ENCODE measurements at places on chromosomes 6 and 20.

- DNase-seq: no peak
These were observed 77.8 kb upstream of the FABP7 start for GRCh38 chr6:122701666-122702065.

- no peak for DNase-seq
These were observed 3.6 kb downstream of the BTBD3 start for GRCh38 chr20:11921321-11921720.

GRCh38 chr6:132937466-132937906 lies 123.1 kb downstream of the RPS12 start:
- peak; percentile 64 for DNase-seq

GRCh38 chr20:56795492-56795891 lies 166.4 kb downstream of the TFAP2C start:
- no peak for DNase-seq

- DNase-seq: no peak
These were observed 427.2 kb upstream of the AGPAT4 start for GRCh38 chr6:161701056-161701455.

DNA sequence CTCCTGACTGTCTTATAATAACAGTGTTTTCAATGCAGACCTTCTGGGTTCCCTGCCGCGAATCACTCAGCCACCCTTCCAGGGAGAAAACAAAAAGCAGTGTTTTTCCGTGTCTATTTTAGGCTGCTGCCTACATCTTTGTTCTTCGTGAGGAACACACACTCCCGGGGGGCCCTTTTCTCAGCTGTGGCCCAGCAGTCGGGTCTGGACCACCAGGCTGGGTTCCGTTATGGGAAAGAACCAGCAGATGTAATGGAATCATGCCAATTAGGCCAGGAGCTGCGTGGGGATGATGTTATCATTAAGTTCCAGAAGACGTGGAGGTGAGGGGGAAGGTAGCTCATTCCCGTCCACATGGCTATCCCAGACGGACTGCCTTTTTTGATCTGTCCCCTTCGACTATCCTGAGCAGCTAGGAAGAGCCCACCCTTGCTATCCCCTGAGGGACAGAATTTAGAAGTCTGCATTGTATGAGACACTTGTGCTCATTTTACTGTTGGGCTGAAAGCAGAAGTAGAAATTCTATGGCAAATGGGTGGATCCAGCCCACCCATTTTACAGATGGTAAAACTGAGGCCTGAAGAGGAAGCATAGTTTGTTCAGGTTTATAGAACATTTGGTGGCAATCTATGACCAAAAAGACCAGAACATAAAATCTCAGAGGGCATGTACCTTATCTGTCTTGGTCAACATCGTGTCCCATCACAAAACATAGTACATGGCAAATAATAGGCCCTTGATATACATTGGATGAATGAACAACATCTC lies 54.5 kb downstream of the KCNB1 start:
- no peak for DNase-seq

GRCh38 chr20:16314320-16314719 lies 258.9 kb downstream of the KIF16B start:
- no peak for DNase-seq

DNA sequence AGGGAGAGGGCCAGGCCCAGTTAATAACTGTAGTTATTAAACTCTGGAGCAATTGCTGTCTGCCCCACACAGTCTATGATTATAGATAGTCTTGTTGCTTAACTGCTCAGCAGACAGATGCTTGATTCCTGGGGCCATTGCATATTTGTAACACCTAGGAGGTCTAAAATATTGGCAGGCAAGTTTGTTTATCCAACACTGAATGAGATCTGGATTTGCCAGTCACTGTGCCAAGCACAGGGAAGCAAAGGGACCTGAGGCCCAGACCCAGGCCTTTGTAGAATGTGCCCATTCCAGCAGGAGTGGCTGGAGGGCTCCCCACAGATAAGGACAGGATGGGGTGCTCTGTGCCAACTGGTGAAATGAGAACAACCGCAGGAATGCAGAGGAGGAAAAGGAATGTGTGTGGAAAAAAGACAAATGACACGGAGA lies 17.6 kb upstream of the ENTPD6 start:
- no peak for DNase-seq

GRCh38 chr20:40639132-40639531 lies 49.9 kb downstream of the MAFB start:
- no peak for DNase-seq

DNA sequence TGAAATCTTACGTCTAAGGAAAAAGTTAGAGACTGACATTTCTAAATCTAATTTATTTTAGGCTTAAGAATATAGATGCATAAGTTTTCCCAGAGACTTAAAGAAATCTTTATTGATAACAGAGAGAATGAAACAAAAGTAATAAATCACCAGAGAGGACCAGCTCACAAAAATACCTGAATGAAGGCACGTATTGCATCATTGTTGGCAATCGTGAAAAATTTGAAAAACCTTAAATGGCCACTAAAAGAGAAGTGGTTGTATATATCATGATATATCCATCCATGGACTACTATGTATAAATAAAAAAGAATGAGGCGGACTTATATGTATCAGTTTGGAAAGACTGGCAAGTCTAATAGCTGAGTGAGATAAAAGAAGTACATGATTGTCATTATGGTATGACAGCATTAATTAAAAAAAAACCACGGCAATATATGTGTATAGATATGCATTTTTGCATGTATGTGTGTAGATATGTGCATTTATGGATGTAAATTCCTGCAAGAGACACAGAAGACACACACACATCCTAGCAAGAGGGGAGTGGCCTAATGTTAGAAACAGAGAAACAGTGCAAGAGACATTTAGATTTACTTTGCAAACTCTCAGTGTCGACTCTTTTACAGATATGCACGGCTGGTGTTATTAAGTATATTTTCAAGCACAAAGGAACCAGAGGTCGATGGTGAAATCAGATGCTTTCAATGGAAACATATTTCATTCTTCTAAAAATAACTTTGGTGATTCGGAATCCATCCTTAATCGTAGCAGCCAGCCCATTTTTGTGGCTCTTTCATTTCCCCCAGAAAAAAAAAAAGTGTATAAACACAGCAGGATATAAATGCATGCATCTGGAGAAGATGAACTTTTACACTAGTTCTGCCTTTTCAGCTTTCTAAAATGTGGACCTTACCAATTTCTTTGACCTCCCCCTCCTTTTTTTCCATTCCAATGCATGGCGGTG lies 156.1 kb upstream of the SALL4 start:
- no peak for DNase-seq

DNA sequence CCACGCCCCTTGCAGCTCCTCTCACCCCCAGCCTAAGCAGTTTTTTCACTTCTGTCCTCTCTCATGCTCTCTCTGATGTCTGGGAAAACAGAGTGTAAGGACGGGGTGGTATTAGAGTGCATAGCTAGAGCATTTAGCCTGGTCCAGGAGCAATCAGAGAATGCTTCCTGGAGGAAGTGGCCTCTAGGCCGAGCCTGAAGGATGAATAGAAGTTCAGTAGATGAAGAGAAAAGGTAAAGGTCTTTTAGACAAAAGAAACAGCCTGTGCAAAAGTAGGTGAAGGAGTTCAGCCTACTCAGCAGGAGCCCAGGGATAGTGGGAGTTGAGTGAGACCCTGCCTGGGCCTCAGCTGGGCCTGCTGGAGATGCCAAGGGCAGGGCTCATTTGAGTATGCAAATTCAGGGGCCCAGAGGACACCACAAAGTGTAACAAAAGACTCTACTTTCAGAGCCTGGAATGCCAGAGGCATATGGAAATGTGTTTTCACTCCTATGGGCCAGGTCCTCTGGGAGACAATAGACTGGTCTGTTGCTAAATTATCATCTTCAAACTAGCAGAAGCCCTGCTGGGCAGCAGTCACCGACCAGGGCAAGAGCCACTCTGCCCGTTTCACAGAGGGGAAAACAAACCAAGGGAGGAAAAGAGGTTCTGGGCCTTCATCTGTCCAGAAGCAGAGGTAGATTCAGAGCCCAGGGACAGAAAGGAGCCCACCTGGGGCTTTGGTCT lies 19.7 kb upstream of the TM9SF4 start:
- DNase-seq: no peak

- DNase-seq: peak; percentile 76
These were observed 18.2 kb downstream of the WRNIP1 start for GRCh38 chr6:2783188-2783963.

GRCh38 chr6:41527721-41528408 lies 18.3 kb upstream of the FOXP4 start:
- no peak for DNase-seq

DNA sequence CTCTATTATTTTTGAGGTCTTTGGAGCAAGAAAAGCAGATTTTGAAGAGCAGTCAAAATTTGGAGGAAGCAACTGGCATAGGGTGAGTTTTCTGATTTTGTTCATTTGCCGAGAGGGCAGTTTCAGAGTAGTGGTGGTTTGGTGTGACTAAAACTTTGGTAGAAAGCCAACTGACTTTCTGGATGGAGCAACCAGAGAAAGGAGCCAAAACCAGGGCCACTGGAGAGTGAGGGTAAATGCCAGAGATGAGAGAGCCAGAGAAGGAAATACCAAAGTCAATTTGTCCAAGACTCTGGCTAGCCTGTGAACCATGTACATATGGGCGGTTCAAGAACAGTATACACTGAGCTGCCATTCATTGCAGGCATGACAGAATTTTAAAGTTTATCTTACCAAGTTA lies 40.5 kb upstream of the ZBTB24 start:
- no peak for DNase-seq

GRCh38 chr20:56202493-56203077 lies 45.9 kb upstream of the MC3R start:
- no peak for DNase-seq

DNA sequence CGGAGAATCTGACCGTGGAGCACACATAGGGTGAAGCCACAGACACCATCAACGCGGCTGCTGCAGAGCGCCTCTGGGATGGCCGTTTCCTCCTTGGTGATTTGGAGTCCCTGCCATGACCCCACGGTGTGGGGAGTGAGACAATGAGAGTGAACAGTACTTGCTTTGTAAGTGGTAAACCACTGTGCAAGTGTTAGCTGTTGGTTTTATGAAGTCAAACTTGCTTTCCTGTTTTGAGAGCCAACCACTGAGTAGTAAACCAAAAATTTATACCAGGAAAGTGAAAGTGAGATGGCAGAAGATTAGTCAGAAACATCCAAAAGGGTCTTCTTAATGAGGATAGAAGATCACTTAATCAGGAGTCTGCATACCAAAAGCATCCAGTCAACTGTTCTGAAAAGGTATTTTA lies 160.7 kb downstream of the FOXC1 start:
- DNase-seq: no peak

GRCh38 chr20:21376626-21377025 lies 20.7 kb downstream of the NKX2-4 start:
- DNase-seq: no peak

- no peak for DNase-seq
These were observed 99.1 kb downstream of the ADGB start for GRCh38 chr6:146697921-146698320.

- no peak for DNase-seq
These were observed 232.6 kb downstream of the TMEM242 start for GRCh38 chr6:157090736-157091135.

- no peak for DNase-seq
These were observed 159.8 kb downstream of the RCAN2 start for GRCh38 chr6:46331461-46331860.

GRCh38 chr6:31896856-31897611 lies 464 bp downstream of the EHMT2 start:
- DNase-seq: no peak

DNA sequence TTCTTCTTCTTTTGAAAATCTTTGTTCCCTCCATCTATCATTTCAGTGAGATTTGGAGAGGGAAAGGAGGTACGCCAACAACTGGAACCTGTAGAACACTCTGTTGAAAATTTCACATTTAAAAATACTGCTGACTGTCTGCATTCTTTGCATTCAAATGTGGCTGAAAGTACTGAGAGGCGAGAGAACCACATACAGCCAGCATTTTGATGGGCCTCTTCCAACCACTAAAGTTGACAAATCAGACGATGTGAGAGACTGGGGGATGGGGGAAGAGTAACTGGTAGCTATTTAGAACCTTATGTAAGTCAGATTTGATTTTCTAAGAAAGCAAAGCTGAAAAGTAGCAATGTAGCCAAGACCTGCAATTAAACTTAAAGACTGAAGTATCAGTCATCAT lies 77.5 kb downstream of the FKBP5 start:
- no peak for DNase-seq

- no peak for DNase-seq
These were observed 263.2 kb downstream of the DLL1 start for GRCh38 chr6:170027647-170028043.

- no peak for DNase-seq
These were observed 110.9 kb downstream of the HFE start for GRCh38 chr6:26197933-26198721.

DNA sequence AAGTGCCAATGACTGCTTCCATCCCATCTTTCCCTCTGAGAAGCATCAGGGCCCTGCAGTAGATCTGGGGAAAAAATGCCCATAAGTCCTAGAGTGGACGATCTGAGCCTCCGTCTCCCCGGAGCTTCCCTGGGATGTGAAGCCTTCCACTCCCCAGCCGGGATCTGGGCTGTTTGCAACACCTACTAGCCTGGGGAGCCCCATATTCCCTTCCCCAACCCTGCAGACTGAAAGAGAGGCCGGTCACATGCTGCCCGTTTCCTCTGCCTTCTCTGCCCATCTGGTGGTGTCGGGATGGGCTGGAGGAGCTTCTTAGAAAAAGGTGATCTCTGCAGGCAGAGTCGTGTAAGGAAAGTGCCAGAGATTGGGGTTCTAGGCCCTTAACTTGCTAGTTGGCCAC lies 1.1 kb downstream of the SNPH start:
- no peak for DNase-seq

GRCh38 chr20:5469111-5469510 lies 152.4 kb upstream of the PROKR2 start:
- DNase-seq: no peak

GRCh38 chr6:136360783-136361182 lies 71.1 kb upstream of the BCLAF1 start:
- no peak for DNase-seq

- no peak for DNase-seq
These were observed 341.7 kb downstream of the PREX1 start for GRCh38 chr20:48486065-48486464.

DNA sequence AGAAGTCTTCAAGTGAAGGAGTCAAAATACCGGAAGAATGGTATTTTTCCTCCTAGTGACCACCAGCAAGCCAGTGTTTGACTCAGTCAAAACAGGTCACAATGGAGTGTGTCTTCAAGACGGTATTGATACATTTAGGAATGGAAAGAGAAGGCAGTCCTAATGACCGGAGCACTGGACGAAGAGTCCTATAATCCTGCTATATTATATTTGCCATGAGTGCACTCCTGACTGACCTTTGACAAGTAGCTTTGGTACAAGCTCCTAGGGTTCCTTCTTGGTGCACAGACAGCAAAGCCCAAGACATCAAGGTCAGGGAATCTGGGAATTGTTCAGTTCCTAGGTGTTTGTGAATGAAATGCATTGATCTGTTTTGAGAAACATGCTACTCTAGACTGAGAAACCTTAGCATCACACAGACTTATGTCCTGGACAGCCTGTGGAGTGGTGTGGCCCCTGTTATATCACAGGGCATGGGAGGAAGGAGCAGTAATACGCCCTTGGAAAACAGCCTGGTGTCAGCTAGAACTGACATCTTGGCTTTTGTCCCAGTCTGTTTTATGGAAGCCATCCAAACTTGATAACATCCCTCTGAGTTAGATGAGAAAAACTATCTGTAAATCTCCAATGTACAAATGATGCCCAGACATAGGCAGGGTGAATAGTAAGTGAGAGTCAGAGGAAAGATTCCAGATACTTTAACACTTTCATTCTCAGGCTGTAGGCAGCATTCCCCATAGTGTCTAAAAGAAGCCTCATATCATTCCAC lies 18.5 kb downstream of the NOX3 start:
- DNase-seq: no peak
